ENCODE measurements at places on chromosomes 7 and 10.

DNA sequence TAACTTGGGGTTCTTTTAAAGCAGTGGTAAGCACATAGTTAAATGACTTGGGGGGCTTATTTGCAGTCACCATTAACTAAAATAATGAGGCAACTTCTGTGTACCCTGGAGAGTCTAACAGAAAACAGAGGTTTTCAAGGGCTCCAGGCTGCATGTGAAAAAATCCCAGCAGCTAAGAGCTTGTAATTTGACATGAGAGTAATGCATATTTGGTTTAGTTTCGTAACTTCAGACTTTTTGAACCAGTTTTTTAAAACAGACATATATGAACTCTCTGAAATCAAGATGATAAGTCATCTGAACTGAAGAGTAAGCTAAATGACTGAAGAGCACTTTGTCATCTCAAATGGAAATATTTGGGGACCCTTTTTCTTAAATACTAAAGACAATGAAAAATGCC is 40.2 kb upstream of the IFRD1 start:
- no peak for DNase-seq

GRCh38 chr10:11207560-11207844 is 189.8 kb downstream of the CELF2 start:
- no peak for DNase-seq

GRCh38 chr7:127486654-127487053 is 94.1 kb upstream of the ZNF800 start:
- no peak for DNase-seq

DNA sequence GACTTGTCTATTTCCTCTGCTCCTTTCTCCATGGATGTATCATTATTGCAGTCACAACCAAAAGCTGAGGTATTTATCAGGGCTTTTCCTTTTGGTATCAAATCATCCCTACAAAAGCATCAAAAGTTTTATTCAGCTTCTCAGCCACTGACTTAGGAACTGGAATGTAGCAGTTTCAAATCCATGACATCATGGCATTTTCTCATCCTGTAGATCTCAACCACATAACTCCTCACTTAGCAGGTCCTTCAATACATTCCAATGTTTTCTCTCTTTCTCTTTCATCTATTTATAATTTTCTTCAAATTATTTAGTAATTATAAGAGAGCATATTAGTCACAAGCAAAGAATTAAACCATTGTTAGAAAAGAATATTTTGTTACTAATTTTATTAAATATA is 537.4 kb upstream of the SORCS1 start:
- no peak for DNase-seq

GRCh38 chr7:81745637-81746036 is 24.2 kb downstream of the HGF start:
- no peak for DNase-seq

DNA sequence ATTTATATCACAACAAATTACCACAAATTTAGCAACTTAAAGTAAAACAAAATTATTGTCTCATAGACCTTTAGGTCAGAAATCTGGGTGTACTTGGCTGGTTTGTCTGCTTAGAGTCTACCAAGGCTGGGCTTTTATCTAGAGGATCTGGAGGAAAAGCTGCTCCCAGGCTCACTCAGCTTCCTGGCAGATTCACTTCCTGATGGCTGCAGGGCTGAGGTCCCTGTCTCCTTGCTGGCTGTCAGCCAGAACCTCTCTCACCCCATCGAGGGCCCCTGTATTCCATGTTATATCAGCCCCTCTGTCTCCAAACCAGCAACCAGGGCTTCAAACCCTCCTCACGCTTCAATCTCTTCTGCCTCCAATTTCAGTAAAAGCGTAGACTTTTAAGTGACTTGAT is 734.9 kb downstream of the NRG3 start:
- DNase-seq: no peak

- DNase-seq: no peak
Measured at GRCh38 chr10:128741680-128742079, 615.5 kb upstream of the MKI67 start.

DNA sequence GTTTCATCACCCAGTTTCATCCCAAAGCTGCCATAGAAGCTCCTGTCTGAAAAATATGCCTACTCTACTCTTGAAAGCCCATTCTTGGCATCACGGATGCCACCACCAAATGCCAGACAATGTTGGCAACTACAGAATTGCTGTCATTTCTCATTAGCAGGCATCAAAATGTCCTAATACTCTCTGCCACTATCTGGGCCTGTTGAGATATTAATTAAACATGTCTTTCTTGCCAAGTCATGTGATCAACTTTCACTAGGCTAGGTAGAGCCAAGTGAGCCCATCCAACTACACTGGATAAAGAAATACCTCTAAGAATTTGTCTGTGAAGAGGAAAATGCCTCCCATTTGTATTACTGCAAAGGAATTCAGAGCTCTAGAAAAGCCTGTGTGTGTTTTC is 1093.3 kb upstream of the C7orf33 start:
- DNase-seq: no peak

- DNase-seq: no peak
Measured at GRCh38 chr10:35449944-35450343, 113.6 kb downstream of the CCNY start.

DNA sequence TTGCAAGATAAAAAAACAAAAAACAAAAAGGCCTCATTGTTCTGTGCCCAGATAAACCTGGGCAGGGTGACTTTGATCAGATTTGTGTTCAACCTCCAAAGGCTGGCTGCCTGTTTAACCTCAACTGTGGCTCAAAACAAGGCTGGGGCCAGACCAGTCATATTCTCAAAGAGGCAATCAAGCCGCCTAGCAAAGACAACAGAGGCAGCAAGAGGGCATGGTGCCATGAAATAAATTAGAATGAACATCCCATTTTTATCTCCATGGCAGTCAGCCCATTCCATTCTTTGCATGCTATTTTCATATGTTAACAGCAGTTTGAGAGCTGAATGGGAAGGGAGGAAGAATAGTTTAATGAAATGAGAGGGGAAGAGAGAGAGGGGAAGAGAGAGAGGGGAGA is 1150.3 kb downstream of the TYW1 start:
- DNase-seq: no peak

DNA sequence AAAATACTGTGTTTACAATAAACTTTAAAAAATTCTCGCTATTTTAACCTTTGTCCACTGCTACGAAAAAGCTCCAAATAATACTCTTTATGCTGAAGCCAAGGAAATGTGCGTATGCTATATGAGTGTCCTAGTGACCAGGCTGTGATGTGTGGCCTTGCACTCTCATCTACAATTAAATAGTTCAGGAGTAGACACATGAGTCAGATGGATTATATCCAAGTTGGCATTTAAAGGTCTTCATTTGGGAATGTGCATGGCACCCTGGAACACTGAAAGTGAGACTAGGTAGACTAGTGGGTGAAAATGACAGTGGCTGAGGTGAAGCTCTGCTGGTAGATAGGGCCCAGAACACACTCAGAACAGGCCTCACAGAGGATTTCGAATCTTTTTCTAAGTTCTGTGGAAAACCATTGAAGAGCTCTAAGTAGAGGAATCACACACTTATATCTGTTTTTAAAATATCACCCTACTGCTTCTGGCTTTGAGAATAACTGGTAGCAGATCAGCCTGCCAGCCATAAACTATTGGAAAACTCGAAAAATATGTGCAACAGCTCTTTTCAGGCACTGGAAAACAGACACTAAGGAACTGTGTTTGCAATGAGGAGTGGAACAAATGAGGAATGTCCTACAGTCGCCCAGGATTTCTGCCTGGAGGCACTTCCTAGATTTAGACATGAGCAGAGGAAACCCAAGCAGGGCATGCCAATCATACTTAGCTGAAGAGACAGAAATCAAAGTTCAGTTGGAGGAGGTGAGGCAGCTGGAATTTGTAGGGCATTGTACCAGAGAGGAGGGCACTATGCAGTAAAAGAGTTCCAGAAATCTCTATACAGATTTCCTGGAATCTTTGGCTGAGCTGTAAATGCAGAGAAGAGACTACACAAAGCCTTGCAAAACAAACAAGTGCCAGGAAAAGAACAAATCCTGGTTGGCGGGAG is 603.8 kb upstream of the LRRTM3 start:
- DNase-seq: no peak

DNA sequence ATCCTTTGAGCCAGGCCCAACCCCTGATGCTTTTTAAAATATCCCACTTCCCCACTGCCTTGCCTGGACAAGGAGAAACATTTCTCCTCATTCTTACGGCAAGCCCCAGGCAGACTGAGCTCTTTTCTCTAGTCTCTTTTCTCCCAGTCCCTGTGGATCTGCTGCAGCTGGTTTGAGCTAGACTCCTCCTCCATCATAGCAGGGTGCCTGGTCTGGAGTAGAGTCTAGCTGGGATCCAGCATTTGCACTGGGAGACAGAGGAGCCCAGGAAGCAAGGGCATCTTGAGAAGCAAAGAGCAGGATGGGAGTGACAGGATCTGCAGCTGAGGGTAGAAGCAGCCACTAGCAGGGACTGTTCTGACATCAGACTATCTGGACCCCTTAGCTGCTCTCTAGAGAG is 562.3 kb upstream of the COBL start:
- no peak for DNase-seq

GRCh38 chr10:33139181-33139646 is 181.2 kb upstream of the ITGB1 start:
- DNase-seq: no peak

DNA sequence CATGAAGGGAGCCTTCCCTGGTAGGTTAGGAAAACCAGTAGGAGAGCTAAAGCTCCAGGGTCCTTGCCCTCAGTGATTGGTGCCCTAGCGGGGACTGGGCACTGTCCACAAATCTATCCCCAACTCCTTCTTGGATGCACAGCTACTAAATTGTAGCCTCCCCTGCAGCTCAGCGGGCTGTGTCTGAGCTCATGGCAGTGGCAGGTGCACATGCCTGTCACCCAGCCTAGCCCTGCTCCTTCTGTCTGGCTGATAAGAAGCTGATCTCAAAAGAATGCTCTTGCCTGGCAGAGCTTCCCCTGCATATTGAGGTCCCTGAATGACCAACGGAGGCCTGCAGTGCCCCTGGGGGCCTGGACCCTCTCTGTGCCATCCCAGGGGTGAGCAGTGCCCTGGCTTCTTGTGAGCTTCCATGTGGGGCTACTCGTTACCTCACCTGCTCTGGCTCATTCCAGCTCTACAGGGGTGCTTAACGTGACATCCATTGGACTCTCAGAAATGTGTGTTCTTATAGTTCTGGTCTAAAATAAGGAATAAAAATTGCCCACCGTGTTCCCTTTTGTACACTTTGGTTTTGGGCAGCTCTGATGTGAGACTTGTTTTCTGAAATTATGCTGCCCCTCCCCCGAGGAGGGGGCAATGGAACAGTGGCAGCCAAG is 59.8 kb upstream of the ANTXRL start:
- no peak for DNase-seq

DNA sequence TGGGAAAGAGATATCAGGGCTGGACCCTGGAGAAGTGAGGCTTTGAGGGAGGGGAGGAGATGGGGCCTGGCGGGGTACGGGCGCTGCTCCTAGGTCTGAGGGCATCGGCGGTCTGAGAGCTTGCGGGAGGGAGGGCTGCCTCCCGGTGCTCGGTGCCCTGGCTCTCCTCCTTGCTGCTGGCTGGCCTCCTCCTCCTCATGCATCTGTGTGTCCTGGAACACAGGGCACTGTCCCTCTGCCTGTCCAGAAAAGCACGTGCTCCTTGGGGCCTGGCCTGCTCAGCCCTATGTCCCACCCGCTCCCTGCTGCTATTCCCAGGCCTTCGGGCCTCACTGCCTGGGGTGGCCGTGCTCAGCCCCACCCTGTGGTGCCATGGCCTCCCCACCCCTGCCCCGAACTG is 166.9 kb downstream of the RNF216 start:
- DNase-seq: no peak

DNA sequence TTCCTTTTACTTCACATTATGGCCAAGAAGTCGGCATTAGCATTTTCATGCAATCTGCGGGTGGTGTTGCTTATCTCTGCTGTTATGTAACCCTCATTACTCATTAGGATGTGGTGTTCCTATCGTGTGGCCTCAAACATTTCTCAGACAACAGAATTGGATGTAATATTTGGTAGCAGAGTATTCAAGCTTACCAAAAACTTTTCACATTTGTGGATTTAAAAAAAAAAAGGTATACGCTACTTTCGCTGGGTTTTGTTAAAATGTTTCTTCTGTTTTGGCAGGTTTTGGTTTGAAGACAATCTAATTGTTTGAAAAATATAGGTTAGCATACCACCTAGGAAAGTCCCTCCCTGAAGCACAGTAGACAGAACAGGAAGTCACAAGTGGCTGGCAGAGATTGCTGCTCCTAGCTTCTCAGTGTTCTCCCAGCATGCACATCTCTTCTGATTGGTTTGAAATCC is 128.8 kb downstream of the GATA3 start:
- no peak for DNase-seq

DNA sequence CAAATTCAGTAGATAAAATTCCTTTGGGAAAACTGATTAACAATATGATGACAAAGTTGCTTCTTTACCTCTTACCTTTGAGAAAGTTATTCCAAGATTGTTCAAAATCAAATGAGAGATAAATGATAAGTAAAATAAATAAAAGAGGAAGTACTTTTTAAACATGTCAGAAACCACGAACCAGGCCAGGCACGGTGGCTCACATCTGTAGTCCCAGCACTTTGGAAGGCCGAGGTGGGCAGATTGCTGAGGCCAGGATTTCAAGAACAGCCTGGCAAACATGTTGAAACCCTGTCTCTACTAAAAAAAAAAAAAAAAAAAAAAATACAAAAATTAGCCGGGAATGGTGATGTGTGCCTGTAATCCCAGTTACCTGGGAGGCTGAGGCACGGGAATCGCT is 296.6 kb downstream of the HGF start:
- no peak for DNase-seq

GRCh38 chr7:134355927-134356326 is 39.2 kb upstream of the SLC35B4 start:
- DNase-seq: no peak

DNA sequence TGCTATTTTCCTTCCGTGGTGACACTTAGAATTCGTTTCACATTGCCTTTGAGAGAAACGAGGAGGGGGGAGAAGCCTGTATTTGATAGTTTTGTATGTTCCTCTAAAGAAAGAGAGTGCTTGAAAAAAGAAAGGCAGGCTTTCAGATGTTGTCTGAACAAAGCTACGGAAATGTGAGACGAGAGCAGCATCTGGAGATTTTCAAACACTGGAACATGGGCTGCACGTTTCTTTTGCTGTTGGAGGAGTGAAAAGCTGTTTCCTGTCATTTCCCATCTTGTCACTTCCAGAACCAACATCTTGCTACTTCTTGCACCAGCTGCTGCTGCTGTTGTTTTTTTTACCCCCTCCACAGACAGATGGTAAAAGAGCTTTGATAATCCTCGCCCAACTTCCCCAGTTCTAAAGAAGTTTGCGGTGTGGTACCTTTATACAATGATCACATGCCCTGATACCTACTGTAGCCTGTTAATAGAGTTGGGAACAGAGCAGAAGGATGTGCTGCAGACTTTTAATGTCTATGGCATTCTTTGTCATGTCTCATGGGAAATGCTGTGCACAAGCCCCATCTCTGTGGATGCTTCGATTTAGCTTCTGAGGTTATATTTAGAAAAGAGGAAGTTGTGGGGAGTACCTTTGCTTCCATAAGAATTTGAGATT is 408.1 kb downstream of the AUTS2 start:
- DNase-seq: no peak

DNA sequence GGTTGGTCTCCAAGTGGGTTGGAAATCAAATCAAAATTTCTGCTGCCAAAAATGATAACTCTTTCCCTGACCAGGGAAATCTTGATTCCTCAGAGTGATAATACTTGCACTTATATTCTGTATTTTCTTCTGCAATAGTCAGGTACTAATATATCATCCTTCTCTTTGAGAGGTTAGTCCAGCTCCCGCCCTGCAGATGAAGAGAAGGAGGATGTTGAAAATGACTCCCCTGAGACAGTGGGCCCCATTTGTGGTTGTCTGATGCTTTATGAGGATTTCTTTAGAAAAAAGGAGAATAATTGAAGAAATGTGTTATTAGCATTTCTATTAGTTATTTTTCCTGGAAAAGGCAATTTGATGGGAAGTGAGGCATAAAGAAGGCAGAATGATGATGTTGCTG is 213.0 kb downstream of the SEC23IP start:
- DNase-seq: no peak

Measured in DMS79 (cell line).